Fibroblast of pulmonary artery (primary cell): ENCODE measurements at places on chromosomes 13 and 19.
A peak's percentile ranks its signal among the peaks of the same experiment; 100 is the strongest.

GRCh38 chr13:113401452-113402415, 37.8 kb upstream of the GRTP1 start:
- no peak for DNase-seq

DNA sequence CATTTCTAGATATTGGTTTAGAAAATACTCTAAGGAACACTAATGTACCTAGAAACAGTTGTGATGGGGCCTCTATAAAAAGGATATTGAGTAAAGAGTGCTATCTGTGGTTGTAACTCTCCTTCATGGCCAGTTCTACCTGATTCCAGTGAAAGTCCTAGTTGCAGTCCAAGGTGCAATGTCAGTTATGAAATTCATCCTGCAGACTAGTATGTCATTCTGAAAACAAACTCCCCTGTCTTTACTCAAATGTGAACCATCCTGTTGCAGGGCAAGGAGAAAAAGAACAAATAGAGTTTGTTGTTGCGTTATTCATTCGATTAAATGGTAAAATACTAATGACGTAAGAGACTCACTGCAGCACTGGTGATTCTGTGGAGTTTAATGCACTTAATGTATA, 18.3 kb upstream of the N4BP2L1 start:
- DNase-seq = no peak

- DNase-seq = no peak
Observed at GRCh38 chr19:44705502-44706010, 6.6 kb downstream of the CEACAM16 start.

GRCh38 chr13:60009300-60010253, 154.2 kb downstream of the DIAPH3 start:
- DNase-seq = no peak

GRCh38 chr13:111629926-111630325, 309.5 kb downstream of the TEX29 start:
- no peak for DNase-seq

GRCh38 chr19:37413313-37414084, 42.6 kb downstream of the ZNF527 start:
- peak; percentile 10 for DNase-seq

- DNase-seq = no peak
Observed at GRCh38 chr13:25731536-25731935, 320.3 kb downstream of the SHISA2 start.

- DNase-seq = peak; percentile 33
Observed at GRCh38 chr19:18939922-18940768, 872 bp downstream of the HOMER3 start.

GRCh38 chr13:50425772-50426171, 410.5 kb downstream of the KCNRG start:
- DNase-seq = no peak

DNA sequence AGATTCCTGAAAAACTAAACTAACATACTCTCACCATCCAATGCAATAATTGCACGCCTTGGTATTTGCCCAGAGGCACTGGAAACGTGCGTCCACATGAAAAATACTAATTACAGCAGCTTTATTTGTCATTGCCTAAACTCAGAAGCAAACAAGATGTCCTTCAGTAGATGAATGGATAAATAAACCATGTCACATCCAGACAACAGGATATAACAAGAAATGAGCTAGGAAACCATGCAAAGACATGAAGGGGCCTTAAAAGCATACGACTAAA, 25.0 kb downstream of the ELL start:
- DNase-seq = no peak

- DNase-seq = peak; percentile 72
Observed at GRCh38 chr13:23020246-23020843, 160.4 kb upstream of the SGCG start.

DNA sequence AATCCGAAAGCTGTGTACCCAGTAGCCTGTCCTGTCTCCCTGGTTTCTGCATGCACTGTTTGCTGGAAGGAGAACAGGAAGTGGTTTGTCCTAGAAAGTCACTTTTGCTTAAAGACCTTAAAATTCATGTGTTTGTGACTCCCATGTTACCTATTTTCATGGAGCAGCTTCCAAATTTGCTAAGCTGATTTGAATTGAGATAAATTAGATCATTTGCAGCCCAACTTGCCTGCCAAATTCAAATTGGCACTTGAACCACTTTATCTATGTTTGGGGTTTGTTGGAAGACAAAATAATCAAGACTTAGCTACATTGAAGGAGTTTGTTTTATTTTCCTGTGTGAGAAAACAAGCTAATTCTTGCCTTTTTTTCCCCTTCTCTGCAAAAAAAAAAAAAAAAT, 532.5 kb downstream of the DIAPH3 start:
- no peak for DNase-seq

DNA sequence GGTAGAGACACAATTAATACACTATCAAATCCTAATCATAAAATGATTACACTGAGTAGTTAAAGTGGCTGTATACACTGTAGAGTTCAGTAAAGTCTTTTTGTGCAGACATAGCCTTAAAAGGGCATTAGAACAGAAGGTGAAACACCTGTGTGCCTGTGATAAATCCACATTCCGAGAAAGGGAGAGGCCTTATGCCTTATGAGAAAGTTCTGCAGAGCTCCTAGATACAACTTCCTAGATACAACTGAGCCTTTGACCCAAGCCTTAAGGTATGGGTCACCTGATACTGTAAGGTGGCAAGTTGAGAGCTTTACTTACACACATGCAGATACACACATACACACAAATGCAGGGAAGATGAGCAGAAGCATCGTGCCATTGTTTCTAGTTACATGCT, 6.3 kb downstream of the SERP2 start:
- no peak for DNase-seq

GRCh38 chr19:16702123-16702522, 17.5 kb upstream of the NWD1 start:
- peak; percentile 30 for DNase-seq

DNA sequence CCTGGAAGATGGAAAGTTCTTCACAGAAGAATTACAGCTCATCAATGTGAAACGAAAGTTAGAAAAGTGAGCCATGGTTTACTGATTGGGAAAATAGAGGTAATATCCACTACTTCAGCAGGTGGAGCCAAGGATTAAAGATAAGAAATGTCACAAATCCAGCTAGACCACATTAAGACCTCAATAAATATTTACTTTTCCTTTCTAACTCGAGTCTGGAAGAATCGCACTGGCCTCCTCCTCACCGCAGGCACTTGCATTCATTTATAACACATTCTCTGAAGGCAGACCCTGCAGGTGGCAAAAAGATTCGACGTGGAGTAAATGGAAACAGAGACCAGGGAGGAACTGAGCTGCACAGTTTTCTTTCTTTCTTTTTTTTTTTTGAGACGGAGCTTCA, 7.4 kb downstream of the SLC35E1 start:
- no peak for DNase-seq

- DNase-seq = no peak
Observed at GRCh38 chr19:9799162-9799561, 19.7 kb downstream of the FBXL12 start.

GRCh38 chr13:99326012-99326411, 18.8 kb upstream of the GPR183 start:
- no peak for DNase-seq

DNA sequence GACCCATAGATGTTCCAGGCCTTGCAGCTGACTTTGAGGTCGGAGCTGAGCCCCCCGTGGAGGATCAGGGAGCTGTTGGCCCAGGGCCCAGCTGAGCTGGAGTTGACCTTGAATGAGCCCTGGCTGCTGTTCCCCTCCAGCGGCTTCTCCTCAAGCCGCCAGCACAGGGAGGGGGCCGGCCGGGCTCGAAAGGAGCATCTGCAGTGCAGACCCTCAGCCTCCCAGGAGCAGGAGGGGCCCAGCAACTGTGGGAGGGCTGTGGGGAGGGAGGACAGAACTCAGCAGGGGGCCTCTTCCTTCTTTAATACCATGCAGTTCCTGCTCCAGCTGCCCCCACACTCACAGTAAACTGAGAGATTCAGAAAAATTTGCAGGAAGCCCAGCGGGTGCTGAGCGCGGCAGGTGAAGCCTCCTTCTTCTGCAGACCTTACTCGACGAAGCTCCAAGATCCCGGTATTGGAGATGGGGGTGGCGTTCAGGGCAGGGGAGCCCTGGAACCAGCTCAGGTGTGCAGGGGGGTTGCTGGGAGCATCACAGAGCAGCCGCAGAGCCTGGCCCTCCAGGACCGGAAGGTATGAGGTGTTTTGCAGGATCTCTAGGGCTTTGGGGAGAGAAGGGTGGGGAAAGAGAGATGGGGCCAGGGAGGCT, 2.6 kb downstream of the SIGLEC5 start:
- no peak for DNase-seq

GRCh38 chr19:57436417-57436816, 1.3 kb downstream of the ZNF749 start:
- DNase-seq = no peak

GRCh38 chr19:45071969-45072790, 4.1 kb downstream of the ZNF296 start:
- no peak for DNase-seq

DNA sequence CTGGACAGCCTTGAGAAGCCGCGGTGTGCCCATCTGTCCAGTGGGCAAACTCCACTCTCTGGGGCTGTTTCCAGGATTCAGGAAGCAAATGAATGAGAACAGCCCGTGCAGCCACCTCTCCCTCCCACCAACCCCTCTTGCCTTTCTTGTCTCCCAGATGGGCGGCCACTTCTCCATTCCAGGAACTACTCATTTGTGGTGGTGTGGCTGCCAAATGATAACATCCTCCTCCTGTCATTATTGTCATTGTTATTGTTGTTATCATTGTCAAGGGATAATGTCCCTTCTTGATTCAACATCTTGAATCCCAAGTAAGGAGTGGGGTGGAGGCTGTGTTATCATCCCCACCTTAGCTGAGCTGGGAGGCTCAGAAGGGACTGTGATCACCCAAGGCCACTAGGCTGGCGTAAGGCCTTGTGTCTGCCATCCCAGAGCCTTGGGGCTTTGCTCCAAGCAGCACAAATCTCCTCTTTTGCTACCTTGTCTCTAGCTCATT, 1.6 kb downstream of the DNM2 start:
- no peak for DNase-seq

DNA sequence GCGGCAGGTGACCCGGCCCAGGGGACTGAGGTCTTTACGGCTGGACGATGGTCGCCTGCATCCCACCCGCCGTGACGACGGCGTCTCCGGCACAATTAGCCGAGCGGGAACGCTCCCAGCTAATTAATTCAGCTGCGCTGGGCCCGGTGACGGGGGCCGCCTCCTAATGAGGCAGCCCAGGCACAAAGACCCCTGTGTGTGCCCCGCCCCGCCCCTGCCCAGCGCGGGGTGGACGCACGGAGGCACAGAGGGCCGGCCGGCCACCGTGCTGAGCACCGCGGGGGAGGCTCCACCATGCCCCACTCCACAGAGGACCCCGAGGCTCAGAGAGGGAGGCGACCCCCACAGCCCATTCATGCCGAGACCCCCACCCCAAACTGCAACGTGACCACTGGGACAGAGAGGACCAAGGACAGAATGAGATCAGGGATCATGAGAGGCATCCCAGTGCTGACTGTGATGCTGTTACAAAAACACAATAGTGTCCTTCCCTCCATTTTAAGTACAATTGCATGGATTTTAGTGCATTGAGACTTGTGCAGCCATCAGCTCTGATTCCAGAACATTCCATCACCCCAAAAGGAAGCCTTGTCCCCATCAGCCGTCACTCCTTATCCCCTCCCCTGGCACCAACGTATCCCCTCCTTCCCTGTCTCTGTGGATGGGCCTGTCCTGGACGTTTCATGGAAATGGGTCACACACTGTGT, 17.0 kb downstream of the EFNA2 start:
- no peak for DNase-seq

DNA sequence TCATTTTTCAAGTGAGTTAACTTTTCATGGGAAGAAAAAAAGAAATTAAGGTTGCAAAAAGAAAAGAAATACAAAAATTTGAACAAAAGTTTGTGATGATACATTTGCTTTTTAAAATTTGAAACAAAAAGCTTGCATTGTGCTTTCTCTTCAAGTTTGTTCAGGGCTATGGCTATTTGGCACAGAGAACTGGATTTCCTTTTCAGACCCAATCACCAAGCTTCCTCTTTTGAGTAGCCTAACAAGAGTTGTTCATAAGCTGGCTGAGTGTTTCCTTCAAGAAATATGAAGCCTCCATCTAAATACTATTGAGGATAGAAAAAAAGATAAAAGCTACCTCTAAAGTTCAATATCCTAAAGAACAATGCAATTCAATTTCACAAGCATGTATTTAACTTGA, 787.8 kb downstream of the LIG4 start:
- DNase-seq = no peak

GRCh38 chr13:51601601-51602565, 17.6 kb downstream of the WDFY2 start:
- no peak for DNase-seq

GRCh38 chr13:64925284-64925683, 2304.9 kb downstream of the PCDH9 start:
- peak; percentile 36 for DNase-seq

DNA sequence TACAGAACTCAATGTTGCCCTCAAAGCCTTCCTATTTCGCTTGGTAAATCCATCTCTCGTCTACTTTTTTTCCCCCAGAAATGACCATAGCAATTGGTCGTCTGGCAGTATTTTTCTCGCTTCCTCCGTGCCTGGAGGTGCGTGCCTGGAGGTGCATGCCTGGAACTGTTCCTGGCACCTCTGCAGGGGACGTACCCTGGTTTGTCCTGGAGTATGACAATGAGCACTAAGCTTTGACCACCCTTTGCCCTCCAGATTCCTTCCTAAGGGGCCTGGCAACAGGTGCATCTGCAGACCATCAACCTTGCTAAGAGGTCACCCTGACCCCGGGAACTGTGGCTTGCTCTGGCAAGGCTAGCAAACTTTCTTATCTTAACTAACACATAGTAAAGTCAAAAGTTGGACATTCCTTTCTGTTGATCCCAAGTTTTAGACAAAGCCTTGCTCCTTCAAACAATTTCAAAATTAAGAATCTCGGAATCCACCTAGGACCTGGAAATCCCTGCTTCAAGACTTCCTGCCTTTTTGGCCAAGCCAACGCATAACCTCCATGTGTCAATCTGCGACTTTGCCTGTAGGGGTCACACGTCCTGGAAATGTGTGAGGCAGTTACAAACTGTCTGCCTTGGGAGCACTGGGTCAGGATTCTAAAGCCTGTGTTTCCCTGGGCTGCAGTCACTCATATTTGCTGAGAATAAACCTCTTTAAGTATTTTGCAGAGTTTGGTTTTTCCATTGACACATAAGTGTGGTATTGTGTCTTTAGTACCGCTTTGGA, 28.8 kb upstream of the TUBGCP3 start:
- DNase-seq = peak; percentile 59

DNA sequence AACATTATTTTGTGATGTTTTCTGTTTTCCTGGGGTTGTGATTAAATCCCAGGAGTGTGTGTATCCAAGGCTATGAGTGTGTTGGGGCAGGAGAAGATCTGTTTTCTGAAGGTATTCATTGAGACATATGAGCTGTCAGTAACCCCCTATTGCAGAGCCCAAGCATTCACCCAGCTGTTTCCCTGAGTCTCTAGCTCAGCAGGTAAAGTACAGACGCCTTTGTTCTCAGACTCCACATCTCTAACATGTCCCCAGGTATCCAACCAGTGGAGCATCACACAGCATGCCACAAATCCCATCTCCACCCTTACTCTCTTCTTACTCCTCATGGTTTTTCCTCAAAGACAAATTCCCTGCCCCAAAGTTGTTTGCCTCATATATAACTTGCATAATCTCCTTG, 213.6 kb downstream of the PCDH20 start:
- no peak for DNase-seq
